DMS153 (cell line): ENCODE measurements at places on chromosomes 16 and 17.
A peak's percentile ranks its signal among the peaks of the same experiment; 100 is the strongest.

DNA sequence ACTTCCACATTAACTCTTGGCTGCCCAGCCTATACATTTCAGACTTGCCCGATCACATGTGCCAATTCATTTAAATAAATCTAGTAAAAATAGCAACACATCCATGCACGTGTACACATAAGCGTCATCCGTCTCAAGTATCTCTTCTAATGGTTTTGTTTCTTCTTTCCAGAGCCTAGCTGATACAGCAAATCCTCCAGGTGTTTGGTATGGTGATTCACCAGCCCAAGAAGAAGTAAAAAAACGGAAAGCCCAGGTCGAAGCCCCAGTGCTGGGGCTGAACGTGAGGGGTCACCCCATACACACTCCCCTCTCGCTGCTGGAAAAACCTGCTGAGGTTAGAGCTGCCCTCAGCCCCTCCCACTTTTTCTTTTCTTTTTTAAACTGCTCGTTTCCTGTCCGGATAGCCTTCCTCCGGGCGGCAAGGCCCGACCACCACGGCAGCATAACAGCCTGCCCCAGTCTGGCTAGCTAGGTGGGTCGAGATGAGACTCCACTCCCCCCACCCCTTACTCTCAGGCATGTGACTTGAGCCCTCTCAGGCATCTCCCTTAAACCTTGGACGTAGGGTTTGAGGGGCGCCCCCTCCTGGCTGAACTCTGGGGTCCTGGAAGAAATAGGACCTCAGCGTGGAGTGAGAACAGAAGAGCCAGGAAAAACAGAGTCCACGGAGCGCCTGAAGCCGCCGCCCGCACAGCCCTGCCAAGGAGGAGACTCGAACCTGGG, 13.9 kb upstream of the OR1F1 start:
- DNase-seq, result no peak

GRCh38 chr17:40340327-40340726, 24.2 kb downstream of the GJD3 start:
- no peak for DNase-seq

DNA sequence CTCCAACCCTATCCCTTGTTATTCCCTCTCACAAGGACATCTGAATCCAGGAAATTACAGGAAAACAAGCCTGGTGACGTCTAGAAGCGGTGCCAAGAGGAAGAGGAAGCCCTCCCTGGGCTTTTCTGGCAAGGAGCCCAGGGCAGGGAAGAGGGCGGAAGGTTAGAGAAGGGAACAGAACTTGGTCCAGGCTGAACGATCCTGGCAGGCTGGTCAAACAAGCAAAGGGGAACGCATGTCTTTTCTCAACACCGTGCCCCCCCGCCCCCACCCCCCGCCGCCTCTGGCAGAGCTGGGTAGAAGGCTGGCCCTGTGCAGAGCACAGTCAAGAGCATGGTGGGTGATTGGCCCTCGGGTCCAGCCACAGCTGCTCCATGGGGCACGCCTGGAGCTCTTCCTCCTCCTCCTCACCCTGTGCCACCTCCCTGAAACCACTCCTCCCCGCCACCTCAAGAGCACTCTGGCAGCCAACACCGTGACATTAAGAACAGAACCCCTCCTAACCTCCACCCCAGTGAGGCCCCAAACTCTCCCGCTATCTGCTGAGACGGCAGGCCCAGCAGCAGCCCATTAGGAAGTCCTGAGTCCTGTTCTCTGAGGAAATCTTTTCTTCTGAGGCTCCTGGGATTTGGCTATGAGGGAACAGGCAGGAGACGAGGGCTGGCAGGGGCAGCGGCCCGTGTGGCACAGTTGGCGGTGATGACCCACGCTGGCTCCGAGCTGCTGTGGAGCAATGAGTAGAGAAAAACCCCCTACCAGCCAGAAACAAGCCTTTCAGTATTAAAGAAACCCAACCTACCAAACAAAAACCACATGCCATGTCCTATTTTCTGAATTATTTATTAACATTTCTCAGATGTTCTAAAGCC, 7.3 kb downstream of the C16orf86 start:
- DNase-seq, result peak; percentile 73

- DNase-seq, result no peak
Observed at GRCh38 chr16:63967966-63968365, 1153.9 kb downstream of the CDH11 start.

- DNase-seq, result no peak
Observed at GRCh38 chr16:87333101-87333500, 15.9 kb upstream of the C16orf95 start.

DNA sequence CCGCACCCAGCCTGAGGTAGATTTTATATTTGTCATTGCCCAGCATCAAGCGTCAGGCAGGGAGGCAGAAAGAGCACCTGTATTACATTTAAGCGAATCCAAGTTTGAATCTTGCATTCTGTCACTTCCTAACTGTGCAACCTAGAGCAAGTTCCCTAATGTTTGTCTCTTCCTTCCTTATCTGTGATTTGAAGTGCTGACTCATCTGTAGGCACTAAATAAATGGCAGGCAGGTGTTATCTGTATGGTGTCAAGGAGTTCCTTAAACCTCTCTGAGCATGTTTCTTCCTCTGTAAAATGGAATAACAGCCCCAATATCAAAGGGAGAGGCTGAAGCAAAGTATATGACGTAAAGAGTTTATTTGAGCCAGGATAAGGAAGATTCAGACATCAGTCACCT, 24.3 kb downstream of the GP2 start:
- no peak for DNase-seq

DNA sequence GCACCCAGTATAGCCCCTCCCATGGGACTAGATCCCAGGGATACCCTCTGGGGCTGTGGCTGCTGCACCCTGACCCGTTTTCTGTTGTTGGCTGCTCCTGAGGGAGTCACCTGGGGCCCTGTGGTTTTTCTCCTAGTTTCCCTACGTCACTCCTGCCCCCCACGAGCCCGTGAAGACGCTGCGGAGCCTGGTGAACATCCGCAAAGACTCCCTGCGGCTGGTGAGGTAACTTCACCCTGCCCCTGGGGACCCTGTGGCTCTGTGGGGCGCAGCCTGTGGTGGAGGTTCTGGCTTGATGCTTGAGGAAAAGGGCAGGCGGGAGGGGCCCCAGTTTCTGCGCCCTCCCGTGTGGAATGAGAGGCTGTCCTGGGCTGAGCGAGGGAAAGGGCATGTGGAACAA, 27.2 kb downstream of the MGRN1 start:
- DNase-seq, result no peak

DNA sequence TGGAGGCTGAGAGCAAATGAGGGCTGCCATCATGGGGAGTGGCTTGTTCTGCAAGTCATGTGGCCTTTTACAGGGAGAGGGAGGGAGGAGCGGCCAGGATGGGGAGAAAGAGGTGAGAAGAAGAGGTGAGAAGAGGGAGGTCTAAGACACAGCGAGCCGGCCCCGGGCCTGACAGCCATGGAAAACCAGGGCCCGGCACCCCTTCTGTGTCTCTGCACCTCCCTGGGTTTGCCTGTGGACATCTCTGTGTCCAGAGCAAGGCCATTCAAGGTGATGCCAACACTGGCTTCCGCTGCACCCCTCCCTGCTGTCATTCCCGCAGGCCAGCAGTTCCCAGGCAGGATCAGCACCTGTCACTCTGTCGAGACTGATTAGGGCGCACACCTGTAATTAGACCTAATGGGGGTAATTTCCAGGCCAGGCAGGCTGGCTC, 75.6 kb downstream of the MGAT5B start:
- no peak for DNase-seq

- DNase-seq, result no peak
Observed at GRCh38 chr16:71762186-71762585, 37.7 kb upstream of the PHLPP2 start.

GRCh38 chr17:14748036-14748710, 447.3 kb downstream of the HS3ST3B1 start:
- no peak for DNase-seq

GRCh38 chr16:23319861-23320615, 17.9 kb downstream of the SCNN1B start:
- no peak for DNase-seq

- no peak for DNase-seq
Observed at GRCh38 chr17:30203471-30203981, 32.0 kb downstream of the SLC6A4 start.

- DNase-seq, result no peak
Observed at GRCh38 chr16:74305978-74306784, 9.6 kb downstream of the PSMD7 start.

DNA sequence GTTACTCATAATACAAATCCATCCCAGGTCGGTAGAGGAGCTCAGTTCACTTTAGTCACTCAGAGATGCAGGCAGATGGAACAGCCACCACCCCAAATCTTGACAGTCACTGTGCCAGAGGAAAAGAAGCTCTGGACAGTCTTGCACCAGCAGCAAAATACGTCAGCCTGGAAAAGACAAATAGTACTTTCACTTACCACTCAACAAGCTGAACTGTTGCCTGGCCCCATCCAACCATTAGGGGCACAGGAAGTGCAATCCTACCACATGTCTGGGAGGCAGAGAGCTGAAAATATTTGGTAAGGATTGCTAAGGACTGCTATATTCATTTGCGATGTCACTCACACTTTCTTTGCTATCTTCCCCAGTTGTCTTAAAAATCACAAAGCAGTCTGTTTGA, 239.1 kb upstream of the TOX3 start:
- no peak for DNase-seq

- DNase-seq, result no peak
Observed at GRCh38 chr17:3740611-3741073, 16.9 kb downstream of the HASPIN start.

DNA sequence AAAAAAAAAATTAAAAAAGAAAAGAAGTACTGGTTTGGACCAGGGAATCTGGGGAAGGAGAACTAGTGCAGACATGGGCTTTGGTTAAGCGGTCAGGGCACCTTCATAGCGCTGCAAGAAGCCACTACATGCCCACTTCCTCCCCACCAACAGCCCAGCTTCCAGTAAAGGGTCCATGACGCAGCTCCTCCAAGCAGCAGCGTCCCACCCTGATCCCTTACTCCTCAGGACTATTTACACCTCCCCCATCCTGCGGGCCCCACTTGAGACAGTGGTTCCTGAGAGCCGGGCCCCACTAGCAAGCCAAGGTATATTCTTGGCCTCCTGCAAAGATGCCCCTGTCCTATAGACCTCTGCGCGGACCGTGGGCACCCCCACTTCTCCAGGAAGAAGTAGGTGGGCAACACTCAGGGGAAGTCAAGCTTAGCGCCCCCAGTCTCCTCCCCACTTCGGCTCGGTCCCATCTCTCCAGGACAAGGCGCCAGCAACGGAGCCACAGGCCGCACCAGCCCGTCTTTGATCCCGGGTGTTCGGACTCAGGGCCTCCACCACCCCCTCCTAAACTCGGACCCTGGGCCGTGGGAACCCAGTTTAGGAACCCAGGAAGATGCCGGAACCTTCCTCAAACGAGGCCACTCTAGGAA, 913 bp upstream of the PRR14 start:
- DNase-seq, result no peak

- peak; percentile 96 for DNase-seq
Observed at GRCh38 chr17:64081802-64082799, 47.8 kb downstream of the ERN1 start.

DNA sequence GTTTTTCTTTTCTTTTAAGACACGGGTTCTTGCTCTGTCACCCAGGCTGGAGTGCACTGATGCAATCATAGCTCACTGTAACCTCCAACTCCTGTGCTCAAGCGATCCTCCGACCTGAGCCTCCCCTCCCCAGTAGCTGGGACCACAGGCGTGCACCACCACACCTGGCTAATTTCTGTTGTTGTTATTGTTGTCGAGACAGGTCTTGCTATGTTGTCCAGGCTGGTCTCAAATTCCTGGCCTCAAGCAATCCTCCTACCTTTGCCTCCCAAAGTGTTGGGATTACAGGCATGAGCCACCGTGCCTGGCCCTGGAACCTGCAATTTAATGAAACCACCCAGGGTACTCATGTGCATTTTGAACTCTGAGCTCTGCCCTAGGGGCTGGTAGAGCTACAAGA, 24.1 kb downstream of the JUP start:
- no peak for DNase-seq

- no peak for DNase-seq
Observed at GRCh38 chr17:77925831-77926543, 32.5 kb upstream of the TNRC6C start.

DNA sequence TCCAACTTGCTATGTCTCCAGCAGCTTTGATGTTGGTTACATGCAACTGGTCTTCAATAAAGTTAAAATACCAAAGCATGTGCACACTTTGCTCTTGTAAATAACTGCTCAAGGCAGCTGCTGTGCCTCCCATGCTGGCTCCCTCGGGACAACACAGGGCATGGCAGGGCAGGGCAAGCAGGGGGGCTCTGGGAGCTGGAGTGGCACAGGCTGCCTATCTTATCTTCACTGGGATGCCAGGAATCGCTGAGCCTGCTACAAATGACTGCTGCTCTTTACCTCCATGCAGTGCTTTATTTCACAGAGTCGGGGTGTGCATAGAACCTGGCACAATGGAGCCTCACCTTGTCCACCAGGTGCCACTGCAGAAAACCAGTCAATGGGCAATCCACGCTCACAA, 21.8 kb downstream of the PEMT start:
- DNase-seq, result no peak

GRCh38 chr16:86093801-86094750, 195.1 kb downstream of the IRF8 start:
- DNase-seq, result no peak

DNA sequence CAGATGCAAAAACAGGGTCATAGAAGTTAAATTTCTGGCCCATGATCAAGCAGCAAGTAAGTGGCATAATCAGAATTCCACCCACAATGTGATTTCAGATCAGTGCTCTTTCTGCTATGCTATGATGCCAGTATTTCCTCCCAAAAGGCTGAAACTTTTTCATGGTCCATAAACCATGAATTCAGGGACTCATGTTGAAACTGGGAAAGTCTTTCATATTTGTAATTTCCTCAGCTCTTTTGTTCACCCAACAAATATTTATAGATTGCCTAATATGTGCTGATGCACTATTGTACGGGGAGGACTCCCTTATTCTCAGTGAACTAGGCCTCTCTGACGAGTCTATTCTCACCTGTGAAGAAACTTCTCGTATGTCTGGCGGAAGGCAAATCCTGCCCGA, 156.3 kb downstream of the MYO1D start:
- no peak for DNase-seq

- no peak for DNase-seq
Observed at GRCh38 chr16:74738113-74738541, 36.5 kb downstream of the FA2H start.

DNA sequence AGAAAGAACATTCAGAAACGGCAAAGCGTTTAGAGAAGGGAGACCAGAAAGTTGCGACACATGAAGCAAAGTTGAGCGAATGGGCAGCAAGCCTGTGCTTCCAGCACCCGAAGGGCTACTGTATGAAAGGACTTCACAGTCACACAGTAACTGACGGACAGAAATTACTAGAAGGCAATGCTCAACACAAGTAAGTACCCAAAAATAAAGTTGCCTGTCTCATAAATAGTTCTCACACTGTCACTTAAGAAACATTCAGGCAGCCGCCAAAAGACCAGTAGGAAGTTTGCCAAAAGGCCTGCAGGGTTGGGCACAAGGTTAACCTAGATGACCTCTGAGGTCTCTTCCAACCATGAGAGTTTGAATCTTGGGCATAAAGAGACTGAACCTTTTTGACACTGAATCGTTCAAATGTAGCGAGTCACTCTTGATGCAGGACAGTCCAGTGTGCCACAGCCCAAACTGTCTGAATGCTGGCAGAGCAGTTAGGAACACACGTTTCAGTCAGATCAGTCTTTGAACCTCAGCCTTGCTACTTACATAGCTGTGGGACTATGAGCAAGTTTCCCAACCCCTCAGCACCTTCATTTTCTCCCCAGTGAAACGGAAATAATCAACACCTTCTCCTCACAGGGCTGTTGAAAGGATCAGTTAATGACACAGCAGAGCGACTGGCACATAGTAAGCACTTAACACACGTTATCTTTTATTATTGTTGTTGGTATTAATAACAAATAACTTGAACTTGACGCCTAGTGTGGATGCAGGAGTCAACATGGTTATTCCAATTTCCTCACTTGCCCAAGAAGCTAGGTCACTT, 10.4 kb downstream of the NCBP3 start:
- no peak for DNase-seq
